ENCODE measurements at places on chromosomes 12 and 14. TPM values are rescaled to one million over a fixed set of nuclear protein-coding genes. Genes with fewer than 3 reads are reported as not detected.

DNA sequence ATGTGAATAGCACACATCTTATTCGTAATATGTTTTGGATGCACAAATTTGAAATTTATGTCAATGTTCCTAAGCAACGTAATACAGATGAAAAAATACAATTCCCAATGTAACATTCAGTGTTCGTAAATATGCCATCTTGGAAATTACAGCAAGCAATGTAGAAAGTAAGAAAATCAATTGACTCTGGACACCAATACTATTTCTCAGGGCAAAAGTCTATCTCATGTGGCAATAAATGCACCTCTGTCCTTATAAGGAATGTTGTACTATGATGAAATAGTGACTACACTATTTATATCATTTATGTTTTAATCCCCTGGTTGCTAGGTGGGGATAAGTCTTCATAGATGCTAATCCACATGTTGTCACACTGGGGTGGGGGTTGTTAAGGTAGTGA, 251.2 kb downstream of the GXYLT1 start:
- DNase-seq = no peak

DNA sequence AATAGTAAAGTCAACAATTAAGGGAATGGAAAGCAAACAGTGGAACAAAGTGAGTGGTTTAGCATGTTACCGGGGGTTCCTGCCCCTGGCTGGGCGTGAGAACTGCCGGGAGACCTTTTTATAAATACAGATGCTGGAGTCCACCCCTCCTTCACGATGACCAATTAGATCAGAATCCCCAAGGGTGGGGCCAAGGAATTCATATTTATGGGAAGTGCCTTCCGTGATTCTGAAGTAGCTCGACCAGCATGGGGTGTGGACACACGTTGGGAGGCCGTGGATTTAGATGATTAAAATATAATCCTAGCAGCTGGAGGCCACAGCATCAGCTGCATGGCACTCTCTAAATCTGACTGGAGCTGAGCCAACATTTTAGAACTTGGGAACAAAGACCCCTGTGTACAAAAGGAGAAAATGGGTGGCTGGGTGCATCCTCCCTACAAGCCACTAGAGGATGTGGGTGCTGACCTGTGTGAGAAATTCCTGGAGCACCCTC, 87.9 kb downstream of the SRRM4 start:
- DNase-seq = no peak

- DNase-seq = no peak
Observed at GRCh38 chr12:91289906-91290305, 107.3 kb upstream of the DCN start.

DNA sequence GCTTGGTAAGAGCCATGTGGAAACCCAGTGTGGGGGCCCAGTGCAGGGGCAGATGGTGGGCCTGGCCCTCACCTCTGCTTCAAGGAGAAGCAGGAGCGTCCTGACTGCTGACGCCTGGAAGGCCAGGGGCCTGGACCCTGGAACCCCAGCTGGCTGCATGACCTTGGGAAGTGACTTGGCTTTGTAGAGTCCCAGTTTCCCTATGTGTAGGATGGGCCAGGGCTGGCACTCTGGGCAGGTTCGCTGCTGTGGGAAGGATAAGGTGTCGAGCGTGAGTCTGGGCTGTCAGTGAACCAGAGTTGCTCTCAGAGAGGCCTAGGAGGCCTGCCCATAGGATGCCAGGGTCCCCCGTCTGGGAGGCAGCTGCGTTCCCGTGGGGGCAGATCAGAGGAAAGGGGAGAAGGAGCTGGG, 43.2 kb downstream of the TRAFD1 start:
- DNase-seq = no peak

DNA sequence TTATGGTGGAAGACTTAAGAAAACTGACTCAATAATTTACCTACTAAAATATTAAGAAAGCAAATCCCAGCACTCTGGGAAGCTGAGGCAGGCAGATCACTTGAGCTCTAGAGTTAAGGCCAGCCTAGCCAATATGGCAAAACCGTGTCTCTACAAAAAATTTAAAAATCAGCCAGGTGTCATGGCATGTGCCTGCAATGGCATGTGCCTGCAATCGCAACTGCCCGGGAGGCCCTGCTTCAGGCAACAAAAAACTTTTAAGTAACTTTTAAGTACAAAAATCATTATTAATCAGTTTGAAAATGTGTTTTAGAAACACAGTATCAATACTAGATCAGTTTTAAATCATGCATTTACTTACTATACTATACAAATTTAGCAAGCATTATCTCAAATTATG, 17.5 kb downstream of the C2CD5 start:
- no peak for DNase-seq

DNA sequence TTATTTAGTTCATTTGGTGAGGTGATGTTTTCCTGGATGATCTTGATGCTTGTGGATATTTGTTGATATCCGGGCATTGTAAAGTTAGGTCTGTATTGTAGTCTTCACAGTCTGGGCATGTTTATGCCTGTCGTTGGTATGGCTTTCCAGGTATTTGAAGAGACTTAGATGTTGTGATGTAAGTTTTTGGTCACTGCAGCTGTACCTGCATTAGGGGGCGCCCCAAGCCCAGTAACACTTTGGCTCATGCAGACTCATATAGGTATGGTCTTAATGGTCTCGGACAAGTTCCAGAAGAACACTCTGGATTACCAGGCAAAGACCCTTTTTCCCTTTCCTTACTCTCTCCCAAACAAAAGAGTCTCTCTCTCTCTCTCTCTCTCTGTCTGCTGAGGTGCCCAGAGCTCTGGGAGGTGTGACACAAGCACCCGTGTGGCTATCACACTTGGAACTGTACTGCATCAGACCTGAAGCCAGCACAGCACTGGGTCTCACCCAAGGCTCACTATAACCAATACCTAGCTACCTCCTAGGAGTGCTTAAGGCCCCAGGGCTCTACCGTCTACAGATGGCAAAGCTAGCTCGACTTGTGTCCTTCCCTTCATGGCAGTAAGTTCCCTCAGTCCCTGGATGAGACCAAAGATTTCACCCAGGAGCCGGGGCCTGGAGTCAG, 425.8 kb upstream of the ATXN7L3B start:
- DNase-seq = peak; percentile 1

Gene ADGRD1
- not detected for polyA plus RNA-seq

DNA sequence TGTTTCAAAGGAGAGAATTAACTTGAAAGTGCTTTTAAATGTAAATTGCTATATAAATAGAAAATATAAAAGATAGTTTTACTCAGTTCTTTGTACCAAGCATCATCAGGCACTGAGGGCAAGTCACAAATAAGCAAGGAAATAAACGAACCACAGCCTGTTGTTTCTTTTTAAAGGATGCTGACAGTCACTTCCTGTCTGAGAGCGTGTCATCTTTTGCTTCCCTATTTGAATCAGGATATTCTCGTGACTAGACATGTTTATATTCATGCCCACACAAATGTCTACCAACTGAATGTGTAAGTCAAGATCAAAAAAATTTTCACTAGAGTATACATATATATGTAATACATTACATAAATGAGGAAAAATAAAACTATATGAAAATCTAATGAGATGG, 31.4 kb upstream of the SLC2A13 start:
- no peak for DNase-seq

Gene SNW1
- polyA plus RNA-seq = 83.4 TPM

Gene PPP1R1A
- polyA plus RNA-seq = not detected

- DNase-seq = no peak
Observed at GRCh38 chr12:31562594-31563328, 28.2 kb downstream of the DENND5B start.

- no peak for DNase-seq
Observed at GRCh38 chr14:100303925-100304324, 2.3 kb downstream of the SLC25A29 start.

Gene TRPV4
- not detected for polyA plus RNA-seq

DNA sequence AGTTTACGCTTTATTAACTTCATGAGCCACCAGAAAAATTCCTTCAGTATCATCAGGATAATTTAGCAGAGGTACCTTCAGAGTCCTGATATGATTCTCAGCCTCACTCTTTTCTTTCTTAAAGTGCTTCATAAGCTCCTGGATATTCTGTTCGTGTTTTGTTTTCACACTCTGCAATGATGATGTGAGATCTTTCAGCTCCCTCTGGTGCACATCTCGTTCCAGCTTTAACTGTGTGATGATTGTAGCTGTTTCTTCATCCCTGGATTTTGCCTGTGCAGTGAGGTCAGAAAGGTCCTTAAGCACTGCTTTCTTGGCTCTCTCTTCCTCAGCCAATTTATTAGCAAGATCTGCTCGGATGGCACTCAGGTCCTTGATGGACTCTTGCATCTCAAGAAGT, 156.7 kb downstream of the CEP128 start:
- DNase-seq = no peak

- DNase-seq = no peak
Observed at GRCh38 chr14:35222324-35222723, 69.9 kb upstream of the PSMA6 start.

- no peak for DNase-seq
Observed at GRCh38 chr12:67802731-67803130, 154.2 kb downstream of the DYRK2 start.

Gene BIN2
- polyA plus RNA-seq = 236 TPM
